GOT3 (cell line): ENCODE measurements at places on chromosomes 12 and 14.

DNA sequence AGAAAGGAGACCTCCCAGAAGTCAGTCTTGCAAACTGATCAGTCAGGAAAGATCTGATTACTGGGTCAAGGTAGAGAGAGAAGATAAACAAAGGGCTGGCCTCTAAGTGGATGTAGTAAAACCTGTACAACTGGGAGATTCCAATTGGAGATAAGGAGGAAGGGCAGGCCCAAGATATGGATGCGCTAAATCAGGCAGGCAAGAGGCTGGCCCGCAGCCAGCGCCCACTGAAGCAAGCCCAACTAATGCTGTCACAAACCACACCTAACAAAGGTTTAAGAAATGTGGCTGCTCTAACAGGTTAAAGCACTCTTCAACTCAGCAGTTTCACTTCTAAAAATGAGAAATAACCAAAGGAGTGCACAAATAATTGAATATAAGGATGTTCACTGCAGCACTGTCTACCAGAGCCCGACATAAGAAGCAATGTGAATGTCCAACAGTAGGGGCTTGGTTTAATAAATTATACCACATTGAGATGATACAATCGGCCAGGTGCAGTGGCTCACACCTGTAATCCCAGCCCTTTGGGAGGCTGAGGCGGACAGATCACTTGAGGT, 4.7 kb downstream of the GLTP start:
- DNase-seq: no peak

DNA sequence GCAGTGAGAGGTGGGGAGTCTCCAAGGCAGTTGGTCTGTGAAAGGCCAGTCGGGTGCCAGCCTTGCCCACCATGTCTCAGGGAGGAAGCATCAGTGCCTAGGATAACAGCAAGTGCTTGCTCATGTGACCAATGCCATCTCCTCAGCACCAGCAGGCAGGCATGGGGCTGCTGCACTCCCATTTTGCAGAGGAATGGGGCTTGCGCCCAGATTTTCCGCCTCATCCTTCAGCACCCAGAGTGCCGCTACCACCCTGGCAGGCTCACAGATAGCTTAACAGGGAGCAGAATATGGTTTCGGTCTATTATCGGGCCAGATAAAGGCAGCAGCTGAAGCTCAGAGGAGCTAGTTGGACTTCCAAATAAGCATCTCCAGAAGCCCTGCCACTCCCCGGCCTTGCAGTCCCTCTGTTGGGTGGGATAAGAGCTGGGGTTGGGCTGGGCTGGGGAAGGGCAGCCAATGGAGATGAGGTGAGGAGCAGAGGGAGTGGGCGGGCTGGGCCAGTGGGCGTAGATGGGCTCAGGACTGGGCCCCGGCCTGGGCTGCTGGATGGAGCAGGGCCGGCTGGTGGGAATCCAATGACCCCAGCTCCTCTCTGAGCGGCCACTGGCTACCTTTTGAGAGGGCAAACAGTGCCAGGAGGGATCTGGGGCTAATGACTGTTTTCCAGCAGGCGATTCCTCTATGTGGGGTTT, 8.4 kb upstream of the KRT80 start:
- no peak for DNase-seq

DNA sequence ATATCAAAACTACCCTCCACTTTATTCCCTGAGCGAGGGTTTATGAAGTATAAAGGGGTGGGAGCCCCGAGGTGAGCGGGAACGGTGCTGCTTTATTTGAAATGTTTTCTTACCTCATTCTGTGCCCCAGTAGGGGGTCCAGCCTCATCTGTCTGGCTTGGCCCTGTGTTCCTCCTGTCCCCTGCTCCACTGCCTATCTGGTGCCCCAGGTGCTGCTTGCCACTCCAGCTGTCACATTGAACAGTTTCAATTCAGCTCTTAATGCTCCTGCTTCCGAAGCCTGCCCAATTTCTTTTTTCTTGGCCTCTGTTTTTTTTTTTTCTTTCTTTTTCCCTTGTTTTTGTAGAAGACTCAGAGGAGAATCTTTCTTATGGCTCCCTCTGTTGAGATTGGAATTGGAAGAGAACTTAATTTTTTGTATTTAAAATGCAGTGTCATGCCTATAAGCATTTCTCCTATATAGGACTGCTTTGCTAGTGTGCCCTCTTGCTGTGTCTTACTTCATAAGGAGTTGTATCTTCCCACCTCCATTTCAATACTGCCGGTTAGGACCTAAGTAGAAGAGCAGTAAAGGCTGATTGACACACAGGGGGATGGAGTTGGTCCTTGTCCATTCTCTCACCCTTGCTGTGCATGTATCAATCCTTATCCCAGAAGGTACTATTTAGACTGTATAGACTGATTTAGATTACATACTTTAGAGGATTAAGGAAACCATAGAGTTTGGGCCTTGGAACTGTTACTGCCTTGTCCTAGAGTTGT, 2.3 kb downstream of the ATXN7L3B start:
- DNase-seq: no peak

DNA sequence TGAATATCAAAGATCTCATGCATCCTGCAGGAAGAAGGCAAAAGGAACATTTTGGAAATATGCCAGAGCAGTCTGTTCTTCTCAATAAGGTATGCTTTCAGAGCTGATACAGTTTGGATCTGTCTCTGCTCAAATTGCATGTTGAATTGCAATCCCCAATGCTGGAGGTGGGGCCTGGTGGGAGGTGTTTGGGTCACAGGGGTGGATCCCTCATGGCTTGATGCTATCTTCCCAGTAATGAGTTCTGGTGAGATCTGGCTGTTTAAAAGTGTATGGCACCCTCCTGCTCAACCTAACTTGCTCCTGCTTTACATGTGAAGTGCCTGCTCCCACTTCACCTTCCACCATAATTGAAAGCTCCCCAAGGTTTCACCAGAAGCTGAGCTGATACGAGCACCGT, 76.6 kb downstream of the RIN3 start:
- DNase-seq: no peak

DNA sequence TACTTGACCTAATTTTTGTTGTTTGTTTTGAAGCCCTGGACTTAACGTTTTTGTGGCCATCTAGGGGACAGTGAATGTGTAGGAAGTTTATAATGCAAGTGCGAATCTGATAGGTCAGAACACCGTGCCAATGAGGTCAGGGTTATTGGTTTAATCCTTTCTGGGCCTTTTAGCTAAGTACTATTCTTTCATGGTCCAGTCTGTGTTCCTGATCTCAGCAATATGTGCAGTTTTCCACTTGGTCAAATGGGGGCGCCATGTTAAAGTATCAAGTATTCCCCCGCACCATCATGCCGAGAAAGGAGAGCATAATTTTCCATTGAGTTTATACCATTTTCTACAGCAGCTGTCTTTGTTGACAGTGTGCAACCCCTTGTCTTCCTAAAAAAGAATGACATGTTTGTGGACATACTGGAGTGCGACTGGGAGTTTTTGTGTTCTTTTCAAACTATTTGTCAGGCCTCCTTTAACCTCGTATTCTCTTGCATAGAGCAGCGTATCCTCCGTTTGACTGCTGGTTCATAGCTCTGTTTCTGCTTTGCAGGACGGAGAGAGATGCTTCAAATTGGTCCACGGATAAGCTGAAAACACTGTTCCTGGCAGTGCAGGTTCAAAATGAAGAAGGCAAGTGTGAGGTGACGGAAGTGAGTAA, 1.3 kb downstream of the AHSA1 start:
- no peak for DNase-seq

GRCh38 chr12:83018088-83018487, 331.4 kb downstream of the TMTC2 start:
- DNase-seq: no peak

DNA sequence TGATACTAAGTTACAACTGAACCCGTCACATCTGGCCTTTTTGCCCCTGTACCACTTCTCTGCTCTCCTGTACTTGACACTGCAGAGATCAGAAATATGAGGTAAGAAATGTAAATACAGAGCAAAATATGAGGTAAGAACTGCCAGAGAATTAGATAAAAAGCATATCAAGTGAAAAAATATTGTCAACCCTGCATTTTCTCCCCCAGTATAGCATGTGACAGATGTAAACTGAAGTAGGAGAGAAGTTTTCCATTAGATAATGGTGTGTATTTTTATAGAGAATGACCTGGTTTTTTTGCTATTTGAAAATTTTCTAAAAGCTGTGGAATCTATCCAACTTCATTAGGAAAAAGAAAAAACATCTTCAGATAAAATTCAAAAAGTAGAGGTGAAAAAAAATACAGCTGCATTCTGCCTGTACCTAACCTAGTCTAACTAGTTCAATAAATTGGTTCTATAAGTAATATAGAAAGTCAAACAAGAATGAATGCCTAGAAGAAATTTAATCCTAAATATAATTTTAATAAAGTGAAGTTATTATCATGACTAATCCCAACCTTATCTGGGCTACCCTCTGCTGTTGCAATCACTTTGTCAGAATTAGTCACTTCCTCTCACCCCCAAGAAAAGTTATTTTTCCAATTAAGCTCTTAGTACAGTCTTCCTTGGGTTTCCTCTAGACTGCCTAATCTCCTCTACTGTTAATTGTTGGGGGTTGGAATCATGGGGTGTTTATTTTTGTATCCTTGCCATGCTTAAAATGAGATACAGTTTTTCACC, 210.0 kb downstream of the RASSF9 start:
- DNase-seq: no peak

- no peak for DNase-seq
These were observed 65.8 kb downstream of the KCNK10 start for GRCh38 chr14:88256997-88257950.

GRCh38 chr12:106271575-106272505, 24.0 kb upstream of the CKAP4 start:
- no peak for DNase-seq
